ENCODE measurements at places on chromosomes 7 and 10.

DNA sequence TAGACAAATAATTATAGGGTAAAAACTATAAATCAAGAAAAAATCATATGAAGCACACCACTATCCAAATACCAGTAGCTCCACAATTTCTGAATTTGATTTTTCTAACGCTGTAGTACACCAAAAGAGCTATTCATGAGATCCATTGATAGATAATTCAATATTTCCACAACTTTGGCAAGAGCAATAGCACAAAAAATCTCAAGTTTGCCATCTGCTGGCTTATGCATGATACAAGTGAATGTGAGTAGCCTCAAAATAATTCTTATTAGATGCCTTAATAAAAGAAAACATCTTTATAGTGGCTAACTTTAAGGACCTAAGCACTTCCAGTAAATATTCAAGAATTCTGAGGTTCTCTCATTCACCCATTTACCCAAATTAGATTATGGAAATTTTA lies 2.2 kb upstream of the TMEM196 start:
- no peak for DNase-seq

GRCh38 chr10:132448248-132448731 lies 51.3 kb downstream of the PWWP2B start:
- no peak for DNase-seq

DNA sequence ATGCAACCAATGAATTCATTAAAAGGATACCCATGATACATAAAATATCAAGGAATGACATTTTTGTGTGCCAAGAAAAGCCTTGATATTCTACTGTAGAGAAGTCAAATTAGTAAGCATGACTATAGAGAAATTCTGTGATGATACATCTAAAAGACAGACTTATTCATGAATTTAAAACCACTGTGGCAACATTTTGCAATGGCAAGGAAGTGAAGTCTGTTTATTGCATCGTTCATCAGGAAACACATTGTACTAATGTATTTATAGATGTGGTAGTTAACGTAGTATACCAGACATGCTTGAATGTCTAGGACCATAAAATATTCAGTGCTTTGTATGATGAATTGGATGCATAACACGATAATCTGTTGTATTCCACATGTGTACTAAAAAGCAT lies 9.3 kb upstream of the CLEC5A start:
- DNase-seq: no peak

DNA sequence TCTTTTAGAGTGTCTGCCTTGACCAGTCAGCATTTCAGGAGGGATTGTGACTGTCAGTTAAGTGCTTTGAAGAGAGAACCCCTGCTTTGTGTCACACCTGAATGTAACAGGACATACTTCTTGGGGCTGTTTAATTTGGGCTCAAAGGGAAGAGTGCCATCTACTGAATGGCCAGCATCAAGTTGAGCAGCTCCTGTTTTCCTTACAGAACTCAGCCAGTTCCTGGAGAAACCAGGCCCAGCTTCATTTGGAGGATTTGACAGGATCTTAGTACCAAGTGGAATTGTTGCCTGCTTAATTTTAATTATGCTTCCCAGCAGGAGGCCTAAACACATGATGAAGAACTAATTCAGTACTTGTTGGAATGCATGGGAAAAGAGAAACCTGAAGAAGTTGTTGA lies 8.3 kb downstream of the ADD3 start:
- no peak for DNase-seq

DNA sequence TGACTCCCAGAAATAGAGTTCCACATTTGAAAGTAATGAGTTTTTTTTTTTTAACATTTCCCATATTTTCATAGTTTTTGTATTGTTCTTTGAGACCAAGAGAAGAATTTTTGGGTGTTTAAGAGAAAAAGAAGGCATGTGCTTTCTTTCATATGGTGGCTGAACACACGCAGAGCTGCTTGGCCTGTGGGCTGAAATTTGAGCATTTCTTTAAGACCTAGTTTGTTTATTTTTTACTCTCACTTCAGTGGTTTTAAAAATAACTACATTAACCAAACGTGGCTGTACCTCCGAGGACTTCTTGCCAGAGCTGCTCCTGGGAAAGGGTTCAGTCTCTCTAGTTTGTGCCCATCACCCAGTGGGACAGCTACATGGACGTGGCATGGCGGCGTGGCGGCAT lies 58.3 kb downstream of the INPP5A start:
- DNase-seq: no peak

- no peak for DNase-seq
Observed at GRCh38 chr7:97272237-97272975, 154.9 kb downstream of the SDHAF3 start.

DNA sequence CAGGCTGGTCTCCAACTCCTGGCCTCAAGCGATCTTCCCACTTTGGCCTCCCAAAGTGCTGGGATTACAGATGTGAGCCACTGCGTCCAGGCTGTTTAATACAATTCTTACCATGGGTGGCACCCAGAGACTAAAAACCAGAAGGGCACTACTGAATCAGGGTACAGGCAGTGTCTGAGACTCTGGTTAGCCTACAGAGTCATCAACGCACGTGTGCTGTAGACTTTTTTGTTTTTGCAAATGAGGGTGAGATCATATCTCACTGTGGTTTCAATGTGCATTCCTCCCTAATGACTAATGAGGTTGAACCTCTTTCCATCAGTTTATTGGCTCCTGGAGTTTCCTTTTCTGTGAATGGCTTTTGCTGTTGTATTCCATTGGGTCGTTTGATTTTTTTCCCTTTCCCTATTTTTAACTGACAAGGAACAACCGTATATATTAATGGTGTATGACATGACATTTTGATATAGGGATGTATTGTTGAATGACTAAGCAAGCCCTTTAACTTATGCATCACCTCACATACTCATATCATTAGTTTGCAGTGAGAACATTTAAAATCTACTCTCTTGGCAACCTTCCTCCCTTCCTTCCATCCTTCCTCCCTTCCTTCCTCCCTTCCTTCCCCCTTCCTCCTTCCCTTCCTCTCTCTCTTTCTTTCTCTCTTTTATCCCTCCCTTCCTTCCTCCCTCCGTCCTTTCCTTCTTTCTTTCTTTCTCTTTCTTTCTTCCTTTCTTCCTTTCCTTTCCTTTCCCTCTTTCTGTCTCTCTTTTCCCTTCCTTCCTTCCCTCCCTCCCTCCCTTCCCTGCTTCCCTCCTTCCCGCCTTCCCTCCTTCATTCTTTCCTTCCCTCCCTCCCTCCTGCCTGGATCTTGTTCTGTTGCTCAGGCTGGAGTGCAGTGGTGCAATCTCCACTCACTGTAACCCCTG lies 9.3 kb upstream of the TMEM270 start:
- no peak for DNase-seq

- no peak for DNase-seq
Observed at GRCh38 chr7:69922026-69922803, 323.9 kb downstream of the AUTS2 start.

DNA sequence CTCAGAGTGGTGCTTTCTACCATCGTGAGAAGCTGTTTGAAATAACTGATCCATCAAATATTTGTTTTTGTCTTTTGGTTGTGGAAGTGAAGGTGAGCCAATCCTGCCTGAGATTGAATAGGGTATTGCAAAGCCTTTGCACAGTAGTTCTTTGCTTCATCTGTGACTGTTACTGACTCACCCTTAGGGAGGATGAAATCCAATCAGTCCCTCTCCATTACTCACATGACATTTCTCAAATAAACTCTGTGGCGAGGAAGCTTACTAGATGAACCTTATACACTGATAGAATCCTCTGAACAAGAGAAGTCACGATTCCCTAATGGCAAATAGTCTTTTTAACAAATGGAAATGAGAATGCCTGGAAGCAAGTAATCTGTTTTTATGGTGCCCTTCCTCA lies 31.9 kb downstream of the HEPACAM2 start:
- no peak for DNase-seq

- DNase-seq: no peak
Observed at GRCh38 chr10:71816936-71817618, 34.0 kb downstream of the PSAP start.

DNA sequence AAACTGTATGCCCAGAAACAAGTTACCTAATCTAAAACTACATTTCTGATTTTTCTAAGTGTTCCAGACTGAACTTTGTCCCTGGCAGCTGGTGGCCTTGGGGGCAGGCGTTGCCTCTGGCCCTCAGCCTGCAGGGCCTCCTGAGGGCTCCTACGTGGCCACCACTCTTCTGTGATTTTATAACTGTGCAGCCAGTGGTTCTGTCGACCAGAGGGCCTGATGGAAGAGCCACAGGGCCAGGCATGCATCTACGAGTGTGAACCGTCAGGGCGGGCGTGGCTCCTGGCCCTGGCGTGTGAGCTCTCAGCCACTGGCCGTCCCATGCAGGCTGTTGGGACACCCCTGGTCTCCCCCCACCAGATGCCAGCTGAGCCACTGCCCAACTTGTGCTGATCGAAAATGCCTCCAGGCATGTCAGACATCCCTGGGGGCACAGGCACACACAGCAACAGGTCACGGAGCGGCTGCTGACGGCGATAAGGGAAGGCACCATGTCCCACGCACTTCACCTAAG lies 173.4 kb downstream of the ZMYND11 start:
- no peak for DNase-seq

GRCh38 chr7:43735802-43736603 lies 6.7 kb upstream of the COA1 start:
- no peak for DNase-seq

GRCh38 chr10:58488921-58489320 lies 23.8 kb upstream of the BICC1 start:
- DNase-seq: no peak

DNA sequence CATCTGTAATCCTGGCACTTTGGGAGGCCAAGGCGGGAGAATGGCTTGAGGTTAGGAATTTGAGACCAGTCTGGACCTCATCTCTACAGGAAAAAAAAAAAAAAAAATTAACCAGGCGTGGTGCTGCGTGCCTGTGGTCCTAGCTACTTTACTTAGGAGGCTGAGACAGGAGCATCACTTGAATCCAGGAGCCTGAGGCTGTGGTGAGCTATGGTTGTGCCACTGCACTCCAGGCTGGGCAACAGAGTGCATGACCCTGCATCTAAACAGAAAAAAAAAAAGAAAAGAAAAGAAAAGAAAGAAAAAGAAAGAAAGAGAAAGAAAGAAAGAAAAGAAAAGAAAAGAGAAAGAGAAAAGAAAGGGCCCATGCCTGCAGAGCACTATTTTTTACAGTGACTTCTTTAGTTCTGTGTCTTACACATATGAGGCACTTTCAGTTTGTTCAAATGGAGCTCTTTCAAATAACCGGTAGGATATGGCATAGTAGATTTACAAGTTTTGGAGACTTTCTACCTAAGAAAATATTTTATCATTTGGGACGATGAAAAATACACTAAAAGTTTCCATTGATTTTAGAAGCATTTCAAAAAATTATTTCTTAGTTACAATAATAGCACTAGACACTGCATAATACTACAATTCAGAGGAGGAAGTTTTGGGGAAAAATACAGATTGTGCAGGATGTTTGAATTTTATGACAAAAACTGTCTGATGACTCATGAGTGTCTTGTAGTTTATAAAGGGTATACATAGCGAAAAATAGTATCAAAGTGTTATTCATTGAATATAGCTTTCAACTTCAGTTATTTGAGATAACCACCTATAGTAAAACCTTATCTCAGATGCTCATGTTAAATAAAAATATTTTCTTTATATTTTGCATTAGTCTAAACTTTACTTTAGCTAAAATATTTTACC lies 75.9 kb downstream of the MDFIC start:
- no peak for DNase-seq

DNA sequence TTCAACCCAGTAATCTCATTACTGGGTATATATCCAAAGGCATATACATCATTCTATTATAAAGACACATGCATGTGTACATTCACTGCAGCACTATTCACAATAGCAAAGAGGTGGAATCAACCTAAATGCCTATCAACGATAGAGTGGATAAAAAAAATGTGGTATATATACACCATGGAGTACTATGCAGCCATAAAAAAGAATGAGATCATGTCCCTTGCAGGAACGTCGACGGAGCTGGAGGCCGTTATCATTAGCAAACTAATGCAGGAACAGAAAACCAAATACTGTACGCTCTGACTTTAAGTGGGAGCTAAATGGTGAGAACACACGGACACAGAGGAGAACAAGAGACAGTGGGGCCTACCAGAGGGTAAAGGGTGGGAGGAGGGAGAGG lies 105.5 kb downstream of the SLC25A13 start:
- no peak for DNase-seq

DNA sequence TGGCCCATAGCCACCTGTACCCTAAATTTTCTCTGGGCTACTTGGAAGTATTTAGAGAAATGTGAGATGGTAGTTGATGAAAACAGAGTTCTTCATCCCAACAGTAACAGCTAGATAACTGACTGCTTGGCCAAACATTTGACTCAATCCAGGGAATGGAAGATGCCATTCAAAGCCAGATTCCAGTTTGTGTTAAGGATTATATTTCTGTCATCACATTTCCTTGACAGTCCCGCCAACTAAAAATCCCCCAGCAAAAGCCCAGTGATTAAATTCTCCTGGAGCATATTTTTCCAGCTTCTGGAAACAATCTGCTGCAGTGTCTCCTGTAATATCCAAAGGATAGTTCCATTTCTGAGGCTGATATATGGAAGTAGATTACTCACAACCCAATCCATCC lies 45.4 kb upstream of the PTN start:
- DNase-seq: no peak

DNA sequence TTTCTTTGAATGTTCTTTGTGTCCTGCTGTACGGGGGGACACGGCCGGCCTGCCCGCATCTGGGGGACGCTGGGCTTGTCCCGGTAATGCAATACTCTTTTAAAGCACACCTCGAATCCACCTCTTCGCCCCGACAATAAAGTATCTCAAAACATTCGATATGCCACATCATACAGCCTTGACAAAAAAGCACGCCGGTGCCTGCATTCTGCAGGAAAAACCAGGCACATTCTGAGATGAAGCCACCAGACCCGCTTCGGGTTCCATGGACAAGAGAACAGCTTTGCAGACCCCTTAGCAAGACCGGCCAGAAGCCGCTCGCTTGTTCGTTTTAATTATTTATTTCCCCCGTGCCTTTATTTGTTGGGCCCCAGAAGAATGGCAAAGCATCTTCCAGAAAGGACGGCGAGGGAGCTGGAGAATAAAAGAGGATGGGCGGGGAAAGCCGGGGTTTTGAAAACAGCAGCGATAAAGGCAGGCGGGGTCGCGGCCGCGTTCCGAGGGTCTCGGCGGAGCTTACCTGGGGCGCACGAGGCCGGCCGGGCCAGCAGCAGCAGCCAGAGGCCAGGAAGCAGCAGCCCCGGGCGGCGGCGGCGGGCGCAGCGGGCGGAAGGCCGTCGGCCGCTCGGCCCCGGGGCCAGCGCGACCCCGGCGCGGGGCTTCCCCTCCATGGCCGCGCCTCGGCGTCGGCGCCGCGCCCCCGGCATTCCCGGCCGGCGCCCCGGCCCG lies 462 bp downstream of the KIAA1549 start:
- no peak for DNase-seq

GRCh38 chr7:154372011-154372601 lies 319.9 kb downstream of the DPP6 start:
- DNase-seq: no peak

Data from T-cell (primary cell).